ENCODE measurements at places on chromosomes 5 and 9.

DNA sequence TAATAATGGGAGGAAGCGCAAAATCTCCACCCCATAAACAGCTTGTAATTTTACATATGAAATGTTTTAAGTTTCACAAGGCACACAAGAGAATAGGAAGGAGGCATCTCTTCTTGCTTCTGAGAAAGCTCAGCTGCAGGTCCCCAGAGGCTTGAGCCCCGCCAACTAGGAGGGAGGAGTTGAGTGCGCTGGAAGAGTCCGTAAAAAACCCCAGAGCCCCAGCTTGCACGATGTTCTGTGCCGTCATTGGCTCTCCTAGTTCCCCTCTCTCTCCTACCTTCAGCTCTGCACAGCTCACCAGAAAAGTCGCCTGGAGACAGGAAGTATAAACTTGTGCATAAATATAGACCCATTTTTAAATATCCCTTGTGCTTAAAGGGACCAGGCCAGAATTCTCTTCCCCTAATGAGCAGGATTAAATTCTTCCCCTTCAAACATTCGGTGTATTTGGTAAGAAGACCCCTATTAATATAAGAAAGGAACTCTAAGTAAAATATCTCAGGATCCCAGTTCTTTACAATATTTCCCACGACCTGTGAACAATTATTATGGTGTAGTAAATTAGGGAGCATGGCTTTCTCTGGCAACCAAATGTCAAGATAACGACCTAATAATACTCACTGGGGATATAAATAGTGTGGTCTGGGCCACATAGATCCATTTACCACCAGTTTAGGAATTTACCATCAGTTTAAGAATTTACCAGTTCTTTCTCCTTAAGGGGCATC, 13.7 kb downstream of the GLRX start:
- peak; percentile 75 for DNase-seq

DNA sequence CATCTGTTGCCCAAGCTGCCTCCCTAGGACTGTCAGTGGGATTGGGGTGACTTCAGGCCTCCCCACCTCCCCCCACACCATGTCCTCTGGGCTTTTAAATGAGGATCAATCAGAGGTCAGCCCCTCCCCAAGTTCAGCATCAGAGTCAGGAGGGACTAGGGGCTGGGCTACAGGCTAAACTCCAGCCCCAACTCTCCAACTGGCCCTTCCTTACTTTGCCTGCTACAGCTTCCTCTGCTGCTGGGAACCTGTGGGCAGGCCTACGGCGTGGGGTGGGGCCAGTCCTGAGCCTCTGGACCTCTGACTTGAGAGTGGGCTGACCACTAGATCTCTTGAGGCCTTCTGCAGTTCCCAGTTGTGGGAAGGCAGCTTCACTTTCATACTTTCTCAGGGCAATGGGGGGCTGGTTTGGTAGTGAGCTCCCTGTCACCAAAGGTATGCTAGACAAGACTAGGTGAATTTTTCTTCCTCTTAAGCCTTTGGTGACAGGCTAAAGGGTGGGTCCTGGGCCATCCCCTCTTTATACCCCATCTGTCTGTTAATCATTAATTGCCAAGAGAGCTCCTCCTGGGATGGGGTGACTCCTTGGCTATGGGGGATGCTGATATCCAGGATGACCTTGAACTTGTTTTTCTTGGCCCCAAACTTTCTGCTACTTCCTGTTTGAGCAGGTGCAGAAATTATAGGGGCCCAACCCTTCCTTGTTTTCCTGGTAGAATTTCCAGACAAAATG, 10.8 kb upstream of the DAB2IP start:
- no peak for DNase-seq

DNA sequence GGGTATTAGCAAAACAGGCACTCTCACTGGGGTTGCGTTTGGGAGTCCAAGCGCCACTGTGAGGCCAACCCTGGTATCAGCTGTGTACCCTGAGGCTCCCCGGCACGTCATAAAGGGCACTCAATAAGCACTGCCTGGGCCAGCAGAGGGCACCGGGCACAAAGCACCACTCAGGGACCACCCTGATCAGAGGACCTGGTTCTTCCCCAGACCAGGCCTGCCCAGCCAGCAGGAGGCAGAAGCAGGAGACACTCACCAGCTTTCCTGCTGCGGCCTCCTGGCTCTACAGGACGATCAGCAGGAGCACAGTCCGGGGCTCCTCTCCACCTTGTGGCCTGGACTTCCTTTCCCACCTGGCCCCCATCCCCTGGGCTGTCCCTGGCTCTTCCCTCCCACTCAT, 12.6 kb downstream of the MGAT1 start:
- DNase-seq, result no peak

DNA sequence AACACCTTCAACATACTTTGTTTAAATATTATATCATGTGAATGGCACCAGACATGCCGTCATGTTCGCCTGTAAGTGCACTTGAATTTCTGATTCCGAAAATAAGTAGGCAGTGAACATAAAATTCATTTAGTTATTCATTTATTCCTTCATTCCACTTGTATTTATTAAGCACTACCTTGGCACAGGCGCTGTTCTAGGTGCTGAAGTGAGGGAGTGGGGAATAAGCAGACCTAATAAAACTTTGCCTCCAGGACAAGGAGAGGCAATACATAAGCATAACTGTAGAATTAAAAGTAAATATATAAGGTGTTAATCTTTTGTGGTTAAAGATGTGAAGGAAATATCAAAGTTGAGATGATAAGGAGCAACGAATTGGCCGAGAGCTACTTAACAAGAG, 297.4 kb downstream of the TENT4A start:
- DNase-seq, result no peak

DNA sequence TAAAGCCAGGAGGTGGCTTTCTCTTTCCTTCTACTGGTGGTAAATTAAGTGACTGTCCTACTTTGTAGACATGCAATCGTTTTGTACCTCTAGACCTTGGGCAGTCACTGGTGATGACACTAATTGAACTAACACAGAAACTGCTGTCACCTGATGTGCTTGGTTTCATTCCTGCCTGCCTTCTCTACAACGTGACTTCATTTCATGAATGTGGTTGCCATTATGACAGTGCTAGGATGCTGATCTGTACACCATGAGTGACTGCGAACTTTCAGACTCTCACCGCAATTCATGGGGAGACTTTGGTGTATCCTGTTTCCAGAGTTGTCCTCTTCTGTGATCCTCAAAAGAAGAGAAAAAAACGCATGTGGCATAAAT, 47.5 kb downstream of the UBE2QL1 start:
- DNase-seq, result no peak

DNA sequence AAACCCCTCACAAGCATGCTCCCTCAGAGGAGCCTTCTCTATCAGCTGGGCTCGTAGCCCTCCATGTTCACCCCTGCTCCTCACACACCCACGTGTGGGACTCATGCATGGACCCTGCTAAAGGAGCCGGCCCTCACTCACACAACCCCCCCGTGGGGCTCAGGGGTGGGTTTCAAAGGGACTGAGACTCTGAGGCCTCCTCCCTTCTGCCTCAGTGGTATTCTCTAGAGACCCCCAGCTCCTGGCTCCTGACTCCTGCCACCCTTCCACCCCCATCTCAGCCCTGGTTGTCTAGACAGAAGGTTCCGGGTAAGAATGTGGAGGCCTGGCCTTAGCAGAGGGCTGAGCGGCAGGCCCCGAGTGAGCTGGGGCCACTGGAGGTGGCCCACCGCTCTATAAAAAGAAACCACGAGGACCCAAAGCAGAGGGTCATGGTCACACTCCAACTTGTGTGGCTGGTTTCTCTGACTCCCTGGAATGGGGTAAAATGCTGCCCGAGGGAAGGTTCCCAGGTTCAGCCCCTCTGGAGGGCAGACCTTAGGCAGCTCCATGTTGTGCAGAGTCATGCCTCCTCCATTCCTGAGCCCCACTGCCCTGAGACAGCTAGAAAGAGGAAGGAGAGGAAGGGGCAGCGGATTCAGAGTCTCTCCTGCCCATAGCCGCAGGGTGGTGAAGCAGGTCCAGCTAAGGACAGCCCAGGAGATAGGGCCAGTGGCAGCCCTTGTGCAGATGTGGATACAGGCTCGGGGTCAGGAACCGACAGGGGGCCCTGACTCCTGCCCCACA, 10.8 kb downstream of the SEPTIN8 start:
- DNase-seq, result no peak

GRCh38 chr5:67578011-67578410, 381.4 kb upstream of the CD180 start:
- DNase-seq, result no peak

- no peak for DNase-seq
These were observed 48.8 kb downstream of the RAPGEF1 start for GRCh38 chr9:131690941-131691573.

DNA sequence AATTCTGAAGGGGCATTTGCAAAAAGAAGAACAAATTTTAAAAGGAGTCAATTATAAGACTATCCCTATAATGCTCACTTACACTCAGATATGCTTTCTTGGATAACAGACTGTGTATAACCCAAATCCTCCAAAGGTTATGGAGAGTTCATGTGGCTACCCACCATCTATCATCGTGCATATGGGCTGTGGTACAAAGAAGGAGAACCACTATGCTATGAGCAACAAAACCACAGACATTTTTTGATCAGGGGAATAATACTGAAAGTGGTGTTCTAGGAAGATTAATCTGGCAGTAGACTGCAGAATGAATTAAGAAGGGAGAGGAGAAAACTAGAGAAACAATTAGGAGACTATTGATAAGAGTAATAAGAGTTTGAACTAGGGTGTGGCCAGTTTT, 16.8 kb downstream of the NR3C1 start:
- DNase-seq, result no peak

DNA sequence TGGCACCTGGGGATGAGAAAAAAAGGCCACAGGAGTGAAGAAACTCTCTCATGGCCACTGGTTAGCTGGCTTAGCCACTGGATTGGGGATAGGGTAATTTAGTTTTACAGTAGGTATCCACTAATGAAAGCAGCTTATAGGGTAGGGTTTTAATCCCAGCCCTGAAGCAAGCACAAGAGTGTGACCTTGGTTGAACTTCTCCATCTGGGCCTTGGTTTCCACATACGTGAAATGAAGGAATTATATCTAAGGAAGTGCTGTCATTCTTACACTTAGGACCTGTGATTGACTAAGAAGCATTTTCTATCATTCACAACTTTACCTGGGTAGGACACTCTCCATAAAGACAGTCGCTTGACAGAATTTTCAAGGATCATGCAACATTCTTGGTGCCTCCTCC, 49.6 kb downstream of the FAT2 start:
- DNase-seq, result no peak

Data from activated CD8-positive, alpha-beta memory T cell treated with anti-CD3 and anti-CD28 coated beads, Interleukin-2, amount 50 U/mL, for 4 hours (primary cell).